Panc1 (cell line): ENCODE measurements at places on chromosomes 12 and 14.
A peak's percentile ranks its signal among the peaks of the same experiment; 100 is the strongest.

DNA sequence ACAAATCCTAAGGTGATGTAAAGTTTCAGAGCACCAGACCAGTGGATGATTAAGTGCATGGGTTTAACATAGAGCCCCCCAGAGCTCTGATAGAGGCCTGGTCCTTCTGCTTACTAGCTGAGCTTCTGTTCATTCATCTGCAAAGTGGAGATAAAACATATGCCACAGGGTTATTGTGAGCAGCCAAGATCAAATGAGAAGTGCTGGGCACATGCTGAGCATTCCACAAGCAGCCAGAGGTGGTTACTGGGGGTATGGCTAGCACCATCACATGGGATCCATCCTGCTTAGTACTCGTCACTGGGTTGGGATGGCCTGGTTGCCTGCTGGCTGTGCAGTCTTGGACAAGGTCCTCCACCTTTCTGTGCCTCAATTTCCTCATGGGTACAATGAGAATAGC, 18.0 kb upstream of the SMUG1 start:
- H3K27ac ChIP-seq = no peak overlapping the region; the same call in 1 of the 2 replicates
- no peak for DNase-seq
- no peak overlapping the region for H3K4me3 ChIP-seq

DNA sequence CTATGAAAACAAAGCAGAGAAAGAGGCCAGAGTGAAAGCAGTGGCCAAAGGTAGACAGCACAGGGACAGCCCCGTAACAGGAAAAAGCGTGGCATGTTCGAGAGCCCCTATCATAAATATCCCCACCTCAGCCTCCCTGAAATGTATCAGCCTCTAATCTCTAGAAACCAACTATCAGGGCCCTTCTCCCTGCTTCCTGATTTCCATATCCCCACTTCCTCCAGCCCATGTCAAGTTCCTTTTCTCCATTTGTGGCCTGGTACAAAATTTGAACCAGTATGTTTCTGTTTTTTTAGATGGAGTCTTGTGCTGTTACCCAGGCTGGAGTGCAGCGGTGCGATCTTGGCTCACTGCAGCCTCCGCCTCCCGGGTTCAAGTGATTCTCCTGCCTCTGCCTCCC, 16.9 kb downstream of the DEPDC4 start:
- no peaks in the 10 kb centered on the region for H3K36me3 ChIP-seq
- no peak for DNase-seq
- no peaks in the 10 kb centered on the region for H3K27me3 ChIP-seq

- no peak overlapping the region for H3K27ac ChIP-seq
- H3K27me3 ChIP-seq = no peaks in the 10 kb centered on the region
- no peak overlapping the region for H3K4me3 ChIP-seq
These were observed 323.4 kb downstream of the VRK1 start for GRCh38 chr14:97120611-97121031.

- H3K36me3 ChIP-seq = no peaks in the 10 kb centered on the region
- no peaks in the 10 kb centered on the region for H3K4me1 ChIP-seq
- no peak overlapping the region for H3K4me3 ChIP-seq
- DNase-seq = no peak
- H3K27me3 ChIP-seq = no peaks in the 10 kb centered on the region
These were observed 151.8 kb upstream of the FKBP4 start for GRCh38 chr12:2642896-2643425.

- H3K27ac ChIP-seq = no peak overlapping the region
- no peak for DNase-seq
- no peaks in the 10 kb centered on the region for H3K36me3 ChIP-seq
These were observed 147.2 kb downstream of the KSR2 start for GRCh38 chr12:117821480-117822175.

- H3K27me3 ChIP-seq = no peaks in the 10 kb centered on the region
- no peak for DNase-seq
- H3K4me1 ChIP-seq = peaks cover 91% of the 10 kb centered on the region
- no peak overlapping the region for H3K4me3 ChIP-seq
These were observed 6.5 kb downstream of the CTDSP2 start for GRCh38 chr12:57839996-57840395.

GRCh38 chr12:64580681-64581080, 29.6 kb upstream of the RASSF3 start:
- H3K4me3 ChIP-seq = no peak overlapping the region
- H3K27ac ChIP-seq = no peak overlapping the region
- H3K36me3 ChIP-seq = no peaks in the 10 kb centered on the region

DNA sequence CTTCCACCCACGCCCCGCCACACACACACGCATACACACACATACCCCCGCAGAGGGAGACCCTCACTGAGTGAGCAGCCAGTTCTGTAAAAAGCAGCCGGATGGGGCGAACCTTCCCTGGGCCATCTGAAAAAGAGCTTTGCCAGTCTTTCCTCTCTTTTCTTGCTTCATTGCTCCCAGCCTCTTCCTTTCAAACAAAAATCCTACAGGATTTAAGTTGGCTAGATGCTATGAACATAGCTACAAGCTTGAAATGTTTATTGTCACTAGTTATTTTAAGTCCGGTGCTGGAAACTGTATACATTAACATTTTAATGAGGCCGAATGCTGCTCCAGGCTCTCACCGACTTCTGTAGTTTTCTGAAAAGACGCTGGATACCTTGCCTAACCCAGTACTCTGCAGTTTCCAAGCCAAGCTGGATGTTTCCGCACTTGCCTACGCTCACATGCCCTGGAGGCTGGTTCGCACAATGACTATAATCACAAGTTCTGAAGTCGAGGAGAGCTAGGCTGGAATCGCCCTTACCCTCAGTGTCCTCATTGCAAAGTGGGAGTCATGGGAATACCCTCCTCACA, 39.2 kb downstream of the LTBP2 start:
- H3K27ac ChIP-seq = peak overlapping the region; percentile 51
- no peaks in the 10 kb centered on the region for H3K36me3 ChIP-seq
- no peak for DNase-seq

- H3K4me1 ChIP-seq = no peaks in the 10 kb centered on the region
- H3K27ac ChIP-seq = no peak overlapping the region
- no peak overlapping the region for H3K4me3 ChIP-seq
- no peaks in the 10 kb centered on the region for H3K27me3 ChIP-seq
- no peak for DNase-seq
These were observed 266.8 kb upstream of the CLEC14A start for GRCh38 chr14:38522724-38523123.

DNA sequence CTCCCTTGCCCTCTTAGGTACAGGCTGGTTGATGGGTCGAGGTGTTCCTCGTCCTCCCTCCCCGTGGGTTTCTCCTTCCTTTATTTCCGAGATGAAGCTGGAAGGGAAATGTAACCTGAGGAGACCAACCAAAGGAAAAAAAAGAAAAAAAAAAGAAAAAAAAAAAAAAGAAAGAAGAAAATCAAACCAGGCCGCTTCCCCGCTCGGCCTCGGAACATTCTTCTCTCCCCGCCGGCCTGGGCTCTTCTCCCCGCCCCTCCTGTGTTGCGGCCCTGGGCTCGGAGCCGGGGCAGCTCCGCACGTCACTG, 1.6 kb upstream of the NFATC4 start:
- DNase-seq = no peak
- peak overlapping the region; percentile 35 for H3K4me3 ChIP-seq
- no peaks in the 10 kb centered on the region; the same call in 1 of the 2 replicates for H3K36me3 ChIP-seq
- H3K27me3 ChIP-seq = no peaks in the 10 kb centered on the region

GRCh38 chr14:102941419-102942011, 19.1 kb downstream of the AMN start:
- H3K27me3 ChIP-seq = no peaks in the 10 kb centered on the region
- DNase-seq = no peak
- no peaks in the 10 kb centered on the region for H3K4me1 ChIP-seq
- H3K4me3 ChIP-seq = no peak overlapping the region

- H3K36me3 ChIP-seq = no peaks in the 10 kb centered on the region
- H3K27ac ChIP-seq = no peak overlapping the region
- no peaks in the 10 kb centered on the region for H3K4me1 ChIP-seq
- no peak overlapping the region for H3K4me3 ChIP-seq
These were observed 164.8 kb downstream of the ATP23 start for GRCh38 chr12:58106195-58106594.

DNA sequence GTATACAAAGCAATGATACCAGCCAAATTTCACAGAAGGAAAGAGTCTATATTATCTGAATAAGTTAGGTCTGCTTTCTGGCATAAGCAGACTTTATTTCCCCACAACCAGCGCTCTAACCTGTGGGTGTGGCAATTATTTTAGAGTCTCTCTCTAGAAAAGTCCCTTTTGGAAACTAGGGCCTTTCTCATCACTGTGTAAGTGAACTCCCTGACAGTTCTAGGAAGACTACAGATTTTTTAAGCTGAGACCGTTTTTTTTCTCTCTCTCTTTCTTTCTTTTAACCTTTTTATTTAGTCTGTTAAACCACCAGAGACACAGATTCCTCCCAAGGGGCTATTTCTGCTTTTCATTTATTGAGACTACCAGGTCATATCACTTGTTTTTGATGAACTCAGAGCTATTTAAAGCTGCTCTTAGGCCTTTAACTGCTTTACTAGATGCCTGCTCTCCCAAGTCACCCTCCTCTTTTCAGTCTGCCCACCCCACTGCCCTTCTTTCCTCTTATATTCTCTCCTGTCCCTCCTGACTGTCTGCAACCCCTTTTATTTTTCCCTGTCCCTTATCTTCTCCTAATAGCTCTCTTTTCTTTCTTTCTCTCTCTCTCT, 69.2 kb upstream of the ARHGAP5 start:
- no peak for DNase-seq
- H3K4me1 ChIP-seq = peaks cover 19% of the 10 kb centered on the region
- no peak overlapping the region for H3K4me3 ChIP-seq
- H3K27me3 ChIP-seq = no peaks in the 10 kb centered on the region

GRCh38 chr12:88503281-88503703, 77.0 kb downstream of the KITLG start:
- no peaks in the 10 kb centered on the region for H3K27me3 ChIP-seq
- no peaks in the 10 kb centered on the region for H3K36me3 ChIP-seq
- H3K27ac ChIP-seq = no peak overlapping the region
- no peaks in the 10 kb centered on the region for H3K4me1 ChIP-seq
- DNase-seq = no peak

GRCh38 chr12:61808856-61809255, 451.3 kb upstream of the USP15 start:
- H3K27ac ChIP-seq = no peak overlapping the region
- H3K27me3 ChIP-seq = no peaks in the 10 kb centered on the region
- H3K36me3 ChIP-seq = no peaks in the 10 kb centered on the region
- DNase-seq = no peak
- H3K4me3 ChIP-seq = no peak overlapping the region

GRCh38 chr12:19203539-19204506, 74.3 kb downstream of the PLEKHA5 start:
- no peaks in the 10 kb centered on the region for H3K27me3 ChIP-seq
- no peaks in the 10 kb centered on the region for H3K36me3 ChIP-seq
- no peak for DNase-seq
- no peaks in the 10 kb centered on the region for H3K4me1 ChIP-seq

DNA sequence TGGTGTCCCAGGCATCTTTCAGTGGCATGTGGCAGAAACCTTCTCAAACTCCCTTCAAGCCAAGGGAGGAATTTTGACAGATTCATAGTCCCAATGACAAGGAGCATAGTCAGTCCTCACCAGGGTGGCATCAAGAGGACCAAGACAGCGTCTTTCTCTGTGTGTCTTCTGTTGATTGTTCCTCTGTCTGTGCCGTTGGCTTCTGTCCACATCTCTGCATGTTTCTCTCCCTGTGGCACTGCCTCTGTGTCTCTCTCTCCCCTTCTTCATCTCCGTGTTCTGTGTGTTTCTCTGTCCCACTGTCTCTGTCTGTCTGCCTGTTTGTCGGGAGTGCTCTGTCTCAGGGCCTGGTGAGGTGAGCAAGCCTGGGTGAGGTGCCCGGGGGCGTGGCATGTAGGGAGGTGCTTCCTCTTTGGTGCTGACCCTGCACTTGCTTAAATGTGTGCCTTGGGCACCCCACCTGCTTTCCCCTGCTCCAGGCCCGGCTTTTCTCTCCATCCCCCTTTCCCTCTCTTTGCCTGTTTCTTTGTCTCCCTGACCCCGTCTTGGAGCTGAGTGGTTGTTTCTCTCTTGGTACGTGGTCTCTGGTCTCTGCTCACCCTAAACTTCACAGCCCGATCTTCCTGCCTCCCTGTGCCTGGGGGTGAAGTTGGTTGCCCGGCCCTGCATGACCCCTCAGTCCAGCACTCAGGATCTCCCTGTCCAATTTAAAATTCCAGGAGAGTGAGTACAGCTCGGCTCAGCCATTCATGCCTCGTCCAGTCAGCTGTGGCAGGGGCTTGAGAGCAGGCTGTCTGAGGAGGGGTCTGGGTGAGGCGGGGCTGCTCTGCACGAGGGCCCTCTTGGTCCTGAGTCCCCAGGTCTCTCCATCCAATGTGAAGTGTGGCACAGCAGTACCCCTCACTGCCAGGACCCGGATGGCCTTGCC, 28.5 kb downstream of the JDP2 start:
- no peak overlapping the region for H3K27ac ChIP-seq
- no peak for DNase-seq
- peaks cover 14% of the 10 kb centered on the region for H3K4me1 ChIP-seq
- no peaks in the 10 kb centered on the region for H3K27me3 ChIP-seq
- H3K36me3 ChIP-seq = no peaks in the 10 kb centered on the region
- H3K4me3 ChIP-seq = no peak overlapping the region

DNA sequence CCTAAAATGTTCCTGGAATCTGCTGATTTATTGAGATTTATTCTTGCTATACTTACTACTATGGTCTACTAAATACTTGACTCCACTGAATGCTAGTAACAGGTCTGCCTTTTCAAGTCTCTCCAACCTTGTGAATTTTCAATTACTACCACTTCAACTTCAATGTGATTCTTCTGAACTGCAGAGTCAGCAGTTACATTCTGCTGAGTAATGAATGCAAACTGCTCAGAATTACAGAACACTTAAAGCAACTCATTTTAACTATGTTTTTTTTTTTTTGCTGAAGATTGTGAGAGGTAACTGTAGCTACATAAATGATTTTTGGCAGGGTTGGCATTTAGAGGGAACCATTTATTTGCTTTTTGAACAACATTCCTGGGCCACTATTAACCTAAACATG, 41.8 kb downstream of the ARF6 start:
- DNase-seq = no peak
- no peaks in the 10 kb centered on the region for H3K4me1 ChIP-seq
- no peaks in the 10 kb centered on the region for H3K27me3 ChIP-seq
- H3K36me3 ChIP-seq = no peaks in the 10 kb centered on the region
- H3K4me3 ChIP-seq = no peak overlapping the region

- peak; percentile 7 for DNase-seq
- no peaks in the 10 kb centered on the region for H3K36me3 ChIP-seq
- H3K27ac ChIP-seq = no peak overlapping the region
- no peaks in the 10 kb centered on the region for H3K4me1 ChIP-seq
These were observed 4.4 kb downstream of the CACNA1C start for GRCh38 chr12:2057041-2057794.

DNA sequence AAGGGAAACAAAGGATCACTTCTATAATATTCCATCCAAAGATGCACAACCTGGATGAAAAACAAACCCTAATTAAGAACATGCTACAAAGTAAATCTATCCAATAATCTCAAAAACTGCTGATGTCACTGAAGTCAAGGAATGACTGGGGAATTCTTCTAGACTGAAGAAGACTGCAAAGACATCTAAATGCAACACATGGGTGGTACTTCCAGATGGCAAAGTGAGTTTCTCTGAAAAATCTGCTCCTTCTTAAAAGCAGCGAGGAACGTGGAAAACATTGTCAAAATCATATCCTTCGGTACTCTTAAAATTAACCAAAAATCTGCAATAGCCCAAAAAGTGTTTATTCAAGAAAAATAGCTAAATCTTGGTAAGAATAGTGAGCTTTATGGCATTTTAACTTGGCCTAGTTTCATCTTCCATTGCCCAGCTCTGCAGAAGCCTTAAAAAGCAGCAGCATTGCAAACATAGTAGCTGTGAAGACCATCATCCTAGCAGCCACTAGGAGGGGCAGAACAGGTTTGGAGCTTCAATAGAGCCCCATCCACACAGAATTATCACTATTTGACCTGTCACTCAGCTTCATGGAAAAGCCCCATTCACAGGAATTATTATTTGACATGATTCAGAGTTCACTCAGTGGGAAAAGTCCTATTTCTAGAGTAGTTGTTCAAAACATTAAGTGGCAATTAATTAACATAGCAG, 7.4 kb downstream of the CLEC14A start:
- H3K36me3 ChIP-seq = no peaks in the 10 kb centered on the region
- H3K4me1 ChIP-seq = no peaks in the 10 kb centered on the region
- H3K27ac ChIP-seq = no peak overlapping the region
